Stimulated activated CD8-positive, alpha-beta memory T cell treated with anti-CD3 and anti-CD28 coated beads, Interleukin-2, amount 100 ng/mL, for 48 hours (primary cell): ENCODE measurements at places on chromosomes 7 and 10.

GRCh38 chr10:131025333-131025732 lies 286.2 kb downstream of the TCERG1L start:
- no peak for DNase-seq

DNA sequence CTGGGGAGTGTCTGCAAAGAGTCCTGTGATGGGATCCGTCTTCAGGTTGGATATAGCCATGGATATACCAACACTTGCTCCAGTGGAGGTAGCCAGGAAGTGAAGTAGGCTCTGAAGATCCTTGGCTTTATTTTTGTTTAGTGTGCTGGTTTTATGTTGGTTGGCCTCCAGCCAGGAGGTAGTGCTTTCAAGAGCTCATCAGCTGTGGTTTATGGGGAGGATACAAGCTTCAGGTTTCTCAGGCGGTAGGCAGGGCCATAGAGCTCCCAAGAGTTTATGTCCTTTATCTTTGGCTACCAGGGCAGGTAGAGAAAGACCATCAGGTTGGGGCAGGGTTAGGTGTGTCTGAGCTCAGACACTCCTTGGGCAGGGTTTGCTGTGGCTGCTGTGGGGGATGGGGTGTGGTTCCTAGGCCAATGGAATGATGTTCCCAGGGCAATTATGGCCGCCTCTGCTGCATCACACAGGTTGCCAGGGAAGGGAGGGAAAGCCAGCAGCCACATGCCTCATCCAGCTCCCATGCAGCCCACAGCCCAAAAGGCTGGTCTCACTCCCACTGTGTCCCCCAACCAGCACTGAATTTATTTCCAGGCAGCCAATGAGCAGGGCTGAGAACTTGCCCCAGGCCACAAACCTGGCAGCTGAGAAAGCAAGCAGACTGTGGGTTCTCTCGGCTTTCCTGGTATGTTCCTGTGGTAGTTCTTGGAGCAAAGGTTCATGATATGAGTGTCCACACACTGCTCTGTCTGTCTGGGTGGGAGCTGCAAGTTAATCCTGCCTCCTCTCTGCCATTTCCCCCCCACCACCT lies 67.0 kb upstream of the PRLHR start:
- DNase-seq, result no peak

DNA sequence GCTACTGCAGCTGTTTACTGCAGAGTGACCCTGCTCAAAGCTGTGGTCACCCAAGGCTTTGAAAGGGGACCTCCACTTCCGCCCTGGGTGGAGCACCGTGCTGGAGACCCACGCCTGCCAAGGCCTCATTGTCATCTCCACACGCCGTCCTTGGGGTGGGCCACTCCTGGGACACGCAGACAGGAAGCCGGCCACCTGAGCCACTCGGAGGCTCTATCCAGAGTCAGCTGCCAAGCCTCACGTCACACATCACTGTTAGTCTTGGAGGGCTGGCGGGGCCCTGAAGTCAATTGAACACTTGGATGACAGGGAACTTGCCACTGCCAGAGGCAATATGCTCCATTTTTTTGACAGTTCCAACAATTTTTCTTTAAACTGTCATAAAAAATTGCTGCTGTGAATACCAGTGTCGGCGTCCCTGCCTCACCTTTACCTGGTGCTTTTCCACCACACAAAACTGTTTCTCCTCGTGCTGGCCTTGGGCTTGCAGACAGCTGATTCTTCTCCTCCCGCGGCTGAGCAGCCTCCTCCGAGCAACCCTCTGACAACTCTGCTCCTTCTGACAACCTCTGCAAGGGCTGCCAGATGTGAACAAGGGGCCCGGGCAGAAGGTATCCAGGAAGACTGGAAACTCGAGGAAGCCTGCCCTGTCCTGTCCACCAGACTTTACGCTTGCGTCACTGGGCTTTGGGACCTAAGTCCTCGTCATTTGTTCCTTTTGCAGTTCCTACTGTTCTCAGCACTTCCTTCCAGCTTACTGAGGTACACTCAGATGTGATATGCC lies 81.9 kb downstream of the EGFR start:
- no peak for DNase-seq

DNA sequence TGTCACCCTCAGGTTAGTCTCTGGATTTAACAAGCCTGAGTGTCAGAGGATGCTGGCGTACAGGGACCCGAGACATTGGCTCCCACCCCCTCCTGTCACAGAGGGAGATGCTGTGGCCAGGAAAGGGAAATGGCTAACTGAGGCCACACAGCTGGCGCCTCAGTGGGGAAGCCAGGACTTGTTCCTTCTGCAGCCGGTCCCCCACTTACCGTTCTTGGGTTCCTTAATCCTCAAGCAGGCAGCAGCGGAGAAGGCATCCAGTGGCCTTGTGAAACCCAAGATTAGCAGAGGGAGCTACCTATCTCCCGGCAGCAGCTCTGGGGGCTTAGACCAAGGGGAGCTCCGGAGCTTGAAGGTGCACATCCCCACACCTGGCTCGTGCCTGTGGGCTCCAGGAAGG lies 65.4 kb downstream of the NEURL1 start:
- DNase-seq, result no peak

GRCh38 chr7:142717453-142717852 lies 31.8 kb upstream of the PRSS1 start:
- no peak for DNase-seq

DNA sequence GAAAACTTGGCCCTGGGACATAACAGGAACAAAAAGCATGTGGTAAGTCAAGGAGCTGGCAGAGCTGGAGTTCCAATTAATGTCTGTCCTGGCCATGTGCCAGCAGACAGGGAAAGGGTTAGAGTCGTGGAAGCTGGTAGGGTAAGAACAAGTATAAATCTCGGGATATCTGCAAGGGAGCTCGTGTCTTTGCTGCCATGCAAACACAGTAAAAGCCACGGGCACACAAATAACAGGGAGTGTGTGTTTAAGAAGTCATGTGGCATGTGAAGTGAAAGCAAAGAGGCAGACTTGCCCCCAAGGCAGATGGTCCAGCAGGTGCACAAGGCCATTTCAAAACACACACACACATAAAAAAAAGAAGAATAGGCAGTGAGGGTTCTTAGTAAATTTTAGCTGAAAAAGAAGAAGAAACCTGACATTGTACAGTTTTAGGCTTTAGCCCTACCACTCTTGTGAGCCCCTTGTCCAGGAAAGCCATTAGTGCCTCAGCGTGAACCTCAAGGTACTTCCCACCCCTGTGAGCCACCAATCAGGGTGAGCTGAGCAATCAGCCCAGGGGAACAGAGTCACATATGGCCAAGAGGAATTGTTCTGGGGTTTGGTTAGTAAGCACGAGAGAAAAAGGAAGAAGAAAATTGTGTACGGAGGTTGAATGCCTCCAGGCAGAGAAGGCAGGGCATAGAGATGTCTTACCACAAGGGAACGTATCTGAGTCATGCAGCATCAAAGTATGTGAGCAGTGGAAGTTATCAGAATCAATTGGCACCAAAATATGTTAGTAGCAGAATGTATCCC lies 32.8 kb upstream of the ARHGAP12 start:
- no peak for DNase-seq
